ENCODE measurements at places on chromosomes 11 and 22.
A peak's percentile ranks its signal among the peaks of the same experiment; 100 is the strongest.

GRCh38 chr22:49934160-49934890, 15.9 kb downstream of the CRELD2 start:
- no peak for DNase-seq

GRCh38 chr11:113467545-113467944, 7.7 kb downstream of the DRD2 start:
- DNase-seq: no peak

- DNase-seq: no peak
Measured at GRCh38 chr11:58549644-58550043, 26.0 kb downstream of the LPXN start.

DNA sequence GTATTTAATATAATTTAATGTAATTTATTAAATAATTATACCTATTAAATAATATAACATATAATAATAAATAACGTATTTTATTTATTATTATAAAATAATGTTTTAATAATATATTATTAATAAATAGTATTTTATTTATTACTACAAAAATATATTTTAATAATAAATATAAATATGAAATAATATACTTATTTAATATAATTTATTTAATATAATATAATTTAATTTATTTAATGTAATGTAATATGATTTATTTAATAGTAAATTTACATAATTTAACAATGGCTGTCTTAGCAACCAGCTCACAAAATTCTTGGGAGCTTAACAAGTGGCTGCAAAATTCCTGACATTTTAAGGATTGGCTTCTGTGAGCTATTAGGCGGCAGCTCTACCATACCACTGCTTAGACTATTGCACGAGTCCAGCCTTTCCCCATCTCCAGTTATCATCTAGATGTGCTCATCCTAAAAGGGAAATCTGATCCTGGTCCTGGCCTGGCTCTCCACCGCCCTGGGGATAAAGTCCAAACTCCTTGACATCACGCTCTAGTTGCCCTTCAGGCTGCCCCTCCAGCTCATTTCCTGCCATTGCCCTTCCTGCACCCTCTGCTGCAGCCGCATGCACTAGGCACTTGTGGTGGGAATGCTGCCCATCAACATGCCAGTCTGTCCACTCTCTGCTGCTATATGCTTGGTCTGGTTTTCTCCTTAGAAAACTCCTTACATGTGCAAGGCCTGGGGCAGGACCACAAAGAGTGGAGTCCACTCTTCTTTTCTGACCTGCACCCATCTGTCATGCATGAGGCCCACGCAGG, 9.8 kb downstream of the MMP20 start:
- no peak for DNase-seq

GRCh38 chr11:694563-695287, at the start of gene DEAF1:
Gene DEAF1 (minus strand): TSS chr11:695222. CDS start chr11:695047, 175 bp downstream.
- DNase-seq: peak; percentile 99

- no peak for DNase-seq
Measured at GRCh38 chr11:74933765-74934164, 15.1 kb downstream of the XRRA1 start.

GRCh38 chr22:19635644-19636043, 78.7 kb upstream of the SEPTIN5 start:
- DNase-seq: no peak

- no peak for DNase-seq
Measured at GRCh38 chr22:22097727-22098228, 115.2 kb upstream of the TOP3B start.

DNA sequence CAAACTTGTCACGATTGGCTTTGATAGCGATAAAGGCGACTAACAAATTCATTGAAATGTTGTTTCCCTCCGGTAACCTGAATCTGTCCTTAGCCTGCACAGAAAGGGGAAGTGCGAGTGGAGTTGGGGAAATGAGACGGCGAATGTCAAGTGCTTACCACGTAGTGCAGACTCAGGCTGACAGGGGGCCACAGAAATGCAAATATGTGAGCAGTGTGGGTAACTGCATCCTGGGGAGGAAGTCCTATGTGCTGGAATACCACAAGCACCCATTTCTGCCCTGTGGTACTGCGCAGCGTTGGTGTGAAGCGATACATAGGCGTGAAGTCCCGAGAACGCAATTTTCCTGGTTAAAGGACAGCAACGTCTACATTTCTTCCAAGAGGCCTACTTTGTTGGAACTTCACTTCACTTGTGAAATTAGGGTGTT, 869 bp upstream of the EIF4ENIF1 start:
- DNase-seq: no peak

DNA sequence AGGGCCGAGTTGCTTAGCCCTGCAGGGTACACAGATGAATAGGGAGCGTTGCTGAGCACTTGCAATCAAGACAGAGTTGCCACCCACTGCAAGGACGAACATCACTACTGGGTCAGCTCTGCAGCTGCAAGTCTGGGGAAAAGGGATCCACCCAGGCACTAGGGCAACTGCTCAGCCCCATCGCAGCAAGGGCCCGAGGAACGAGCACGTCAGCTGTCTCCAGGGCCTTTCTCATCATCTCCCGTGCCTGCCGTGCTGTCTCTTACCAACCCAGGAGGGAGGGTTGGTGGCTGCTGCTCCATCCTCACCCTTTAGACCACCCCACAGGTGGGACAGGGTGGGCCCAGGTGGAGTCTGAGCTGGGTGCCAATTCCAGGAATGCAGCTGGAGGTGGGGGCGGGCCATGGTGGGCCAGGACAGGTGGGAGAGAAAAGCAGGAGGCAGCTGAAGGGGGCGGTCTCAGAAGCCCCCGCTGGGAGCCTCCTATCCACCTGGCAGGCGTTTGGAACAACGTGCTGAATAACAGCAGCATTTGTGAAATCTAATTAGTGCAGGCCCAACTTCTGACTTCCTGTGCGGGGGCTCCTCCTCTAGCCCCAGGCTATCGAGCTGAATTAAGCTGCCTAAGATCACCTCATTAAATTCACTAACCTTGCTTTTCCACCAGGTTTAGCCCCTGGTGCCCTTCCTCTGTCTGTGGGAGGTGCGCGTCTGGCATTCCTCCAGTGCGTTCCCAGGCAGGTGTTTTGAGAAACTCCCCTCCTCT, 252.5 kb downstream of the ST3GAL4 start:
- no peak for DNase-seq

GRCh38 chr11:126443120-126443519, 87.6 kb downstream of the ST3GAL4 start:
- no peak for DNase-seq

DNA sequence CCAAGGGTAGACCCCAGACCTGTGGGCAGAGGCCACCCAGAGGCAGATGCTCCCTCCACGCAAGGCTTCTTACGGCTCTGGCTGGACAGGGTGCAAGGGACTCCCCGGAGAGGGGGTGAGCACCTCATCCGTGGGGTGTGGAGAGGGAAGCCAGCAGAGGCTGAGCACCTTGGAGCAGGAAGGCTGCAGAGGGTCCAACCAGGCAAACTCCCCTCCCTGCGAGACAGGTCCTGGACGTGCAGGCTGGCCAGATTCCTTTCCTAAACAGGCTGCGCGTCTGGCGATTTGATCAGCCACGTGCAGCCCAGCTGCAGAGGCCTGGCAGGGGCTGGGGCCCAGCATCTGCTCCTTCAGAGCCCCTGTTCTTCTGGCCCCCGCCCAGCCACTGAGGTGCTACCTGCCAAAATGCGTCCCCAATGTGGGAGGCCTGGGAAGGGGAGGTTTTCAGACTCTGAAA, 49.3 kb downstream of the WNT11 start:
- no peak for DNase-seq

DNA sequence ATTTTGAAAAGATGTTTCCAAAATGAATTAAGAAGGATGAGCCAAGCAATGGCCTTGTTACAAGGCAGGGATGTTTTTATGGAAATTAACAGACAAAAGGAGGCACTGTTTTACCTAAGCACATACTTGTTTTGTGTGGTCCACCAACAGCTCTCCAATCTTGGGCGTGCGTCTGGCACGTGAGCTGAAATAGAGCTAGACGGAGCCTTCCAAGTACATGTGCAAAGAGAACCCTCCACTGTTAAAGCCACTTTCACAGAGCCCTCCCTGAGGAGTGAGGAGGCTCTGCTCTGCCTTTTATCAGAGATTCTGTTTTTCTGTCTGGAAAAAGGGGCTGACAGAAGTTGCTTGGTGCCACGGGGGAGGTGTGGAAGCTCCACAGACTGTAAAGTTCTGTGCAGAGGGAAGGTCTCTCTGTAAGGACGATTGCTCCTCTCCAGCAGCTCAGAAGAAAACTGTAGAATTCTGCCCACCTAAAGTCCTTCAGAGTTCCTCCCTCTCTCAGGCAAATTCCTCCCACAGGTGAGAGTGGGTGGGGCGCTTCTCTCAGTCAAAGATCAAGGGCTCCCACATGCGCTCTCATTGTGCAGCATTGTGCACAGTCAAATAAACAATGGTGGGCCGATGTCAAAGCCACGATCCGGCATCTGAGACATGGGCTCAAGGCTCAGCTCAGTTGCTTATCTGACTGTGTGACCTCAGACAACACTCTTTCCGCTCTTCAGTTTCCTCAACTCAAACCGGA, 92.6 kb upstream of the CSNK2A3 start:
- no peak for DNase-seq

DNA sequence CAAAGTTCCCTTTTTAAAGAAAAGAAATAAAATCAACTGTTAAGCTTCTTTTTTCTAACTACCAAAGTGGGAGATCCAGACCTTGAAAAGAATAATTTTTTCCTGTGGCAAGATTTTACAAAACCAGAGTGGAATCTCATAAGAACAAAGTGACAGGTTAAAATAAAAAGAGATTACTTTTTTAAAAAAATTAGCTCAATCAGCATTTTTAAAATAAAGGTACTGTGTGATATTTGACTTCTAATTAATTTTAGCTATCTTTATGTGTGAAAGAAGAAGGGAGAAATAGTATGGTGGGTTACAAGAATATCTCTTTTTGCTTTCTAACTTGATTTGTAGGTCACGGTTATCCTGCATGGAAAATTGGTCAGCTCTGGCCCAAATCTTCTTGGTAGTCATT, 92.8 kb upstream of the ALKBH3 start:
- no peak for DNase-seq

GRCh38 chr22:19915287-19915954, 26.2 kb upstream of the COMT start:
- no peak for DNase-seq

- no peak for DNase-seq
Measured at GRCh38 chr22:20026996-20027601, 6.2 kb downstream of the TANGO2 start.

GRCh38 chr11:57476047-57476756, 15.9 kb downstream of the RTN4RL2 start:
- no peak for DNase-seq

- DNase-seq: no peak
Measured at GRCh38 chr11:22263613-22264012, 70.7 kb downstream of the ANO5 start.

GRCh38 chr11:36278531-36279282, 10.5 kb downstream of the COMMD9 start:
- no peak for DNase-seq

DNA sequence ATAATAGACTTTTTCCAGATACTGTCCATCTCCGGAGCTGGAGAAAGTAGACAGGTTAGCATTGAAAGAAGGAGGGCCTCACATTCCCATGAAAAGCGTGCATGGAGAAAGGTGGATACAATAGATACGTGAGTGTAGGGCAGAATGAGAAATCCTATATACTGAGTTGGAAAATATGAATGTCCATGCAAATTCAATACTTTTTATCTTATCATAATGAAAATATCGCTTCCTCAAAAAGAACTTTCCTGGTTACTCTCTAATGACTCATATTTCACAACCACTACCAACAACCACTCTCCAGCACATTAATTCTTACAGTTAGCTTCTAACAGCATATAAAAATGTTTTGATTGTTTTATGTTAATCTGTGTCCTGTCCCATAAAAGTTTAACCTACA, 22.0 kb upstream of the MS4A6A start:
- DNase-seq: no peak

DNA sequence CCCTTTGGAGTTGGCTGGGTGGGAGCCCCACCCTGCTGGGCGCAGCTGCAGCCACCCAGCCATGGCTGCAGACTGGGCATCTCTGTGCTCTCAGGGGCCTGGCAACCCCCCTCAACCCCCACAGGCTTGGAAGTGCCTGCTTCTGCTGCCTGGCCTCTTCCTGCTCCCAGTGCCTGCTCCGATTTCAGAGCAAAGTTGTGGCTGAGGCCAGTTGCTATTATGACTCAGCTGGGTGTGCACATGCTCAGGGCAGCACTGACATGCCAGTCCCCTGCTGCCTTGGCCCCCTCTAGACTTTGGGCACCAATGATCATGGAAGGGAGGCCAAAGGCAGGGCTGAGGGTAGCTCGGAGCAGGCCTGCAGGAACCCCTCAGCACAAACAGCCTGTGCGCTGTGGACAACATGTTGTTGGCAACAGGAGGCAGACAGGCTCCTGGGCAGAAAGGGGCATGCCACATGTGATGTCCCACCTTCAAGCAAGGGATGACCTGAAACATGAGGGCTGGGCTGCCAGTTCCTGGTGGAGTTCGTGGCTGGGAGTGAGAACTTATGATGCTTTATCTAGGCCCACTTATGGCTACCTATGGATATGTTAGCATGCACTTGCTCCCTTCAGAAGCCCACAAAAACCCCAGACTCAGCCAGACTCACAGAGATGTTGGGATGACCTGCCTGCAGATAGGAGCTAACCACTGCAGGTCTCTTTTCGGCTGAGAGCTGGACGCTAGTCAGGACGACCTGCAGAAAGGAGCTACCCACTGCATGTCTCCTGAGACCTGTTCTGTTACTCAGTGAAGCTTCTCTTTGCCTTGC, 96.4 kb upstream of the AMOTL1 start:
- DNase-seq: no peak

DNA sequence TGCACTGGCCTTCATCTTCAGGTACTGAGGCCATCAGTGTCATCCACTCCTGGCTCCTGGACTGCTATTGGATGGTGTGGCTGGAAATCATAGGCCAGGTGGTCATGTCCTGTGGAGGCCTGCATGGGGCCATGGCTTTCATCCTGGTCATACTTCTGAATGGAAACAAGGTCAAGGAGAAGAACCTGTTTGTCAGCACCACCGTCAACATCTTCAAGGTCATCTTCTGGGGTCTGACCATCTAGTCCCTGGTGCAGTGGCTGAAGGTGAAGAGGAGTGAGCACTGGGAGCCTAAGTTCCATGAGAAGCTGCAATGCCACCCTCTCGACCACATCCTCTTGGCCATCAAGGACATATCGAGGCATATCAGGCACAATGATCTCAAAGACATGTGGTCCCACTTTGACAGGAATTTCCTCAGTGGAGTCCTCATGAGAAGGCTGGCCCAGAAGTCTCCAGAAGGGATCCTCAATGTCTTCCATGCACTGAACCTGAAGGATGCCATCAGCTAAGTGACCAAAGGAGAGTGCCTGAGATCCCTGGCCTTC, 120.0 kb upstream of the SERPIND1 start:
- DNase-seq: no peak

- no peak for DNase-seq
Measured at GRCh38 chr11:95999711-96000406, 76.0 kb upstream of the MTMR2 start.

GRCh38 chr11:99535406-99535805, 514.7 kb downstream of the CNTN5 start:
- no peak for DNase-seq

GRCh38 chr11:8833568-8834315, 77.2 kb upstream of the AKIP1 start:
- DNase-seq: no peak

DNA sequence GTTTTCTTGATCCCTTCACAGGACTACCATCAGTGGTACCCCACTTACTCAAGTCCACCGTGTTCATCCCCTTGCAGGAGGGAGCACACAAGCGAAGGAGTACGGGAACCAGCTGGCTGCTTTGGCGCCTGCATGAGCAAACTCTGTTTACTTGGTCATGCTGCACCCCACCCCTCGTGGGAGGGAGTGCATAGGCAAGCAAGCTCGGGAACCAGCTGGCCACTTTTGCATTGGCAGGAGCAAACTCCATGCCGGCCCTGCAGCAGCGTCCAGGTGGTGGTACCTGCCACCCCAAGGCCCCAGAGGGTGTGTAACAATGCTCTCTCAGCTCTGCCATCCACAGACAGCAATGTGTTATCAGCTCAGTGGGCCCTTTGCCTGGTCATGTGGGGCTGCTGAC, 737.8 kb downstream of the FAM181B start:
- DNase-seq: no peak
